Fibroblast of skin of scalp (primary cell): ENCODE measurements at places on chromosomes 3 and 15.
A peak's percentile ranks its signal among the peaks of the same experiment; 100 is the strongest.

DNA sequence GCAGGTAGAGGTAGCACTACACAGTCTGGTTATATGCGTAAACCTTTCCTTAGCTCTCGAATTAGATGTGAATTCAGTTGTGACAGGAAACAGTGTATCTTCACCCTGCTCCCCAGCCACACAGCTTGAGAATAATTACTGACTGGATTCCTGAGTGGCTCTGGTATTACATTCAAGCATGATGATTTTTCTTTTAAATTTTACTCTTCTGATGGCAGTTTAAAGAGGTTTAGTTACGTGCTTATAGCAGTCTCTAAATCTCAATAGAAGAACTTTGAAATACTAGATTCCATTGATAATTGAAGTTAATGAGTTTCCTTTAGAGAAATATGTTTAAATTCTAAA is 98.8 kb downstream of the FNDC3B start:
- no peak for DNase-seq

GRCh38 chr15:84831028-84831427 is 13.9 kb downstream of the ALPK3 start:
- DNase-seq = no peak

GRCh38 chr3:29759411-29760225 is 478.7 kb downstream of the RBMS3 start:
- peak; percentile 51 for DNase-seq

DNA sequence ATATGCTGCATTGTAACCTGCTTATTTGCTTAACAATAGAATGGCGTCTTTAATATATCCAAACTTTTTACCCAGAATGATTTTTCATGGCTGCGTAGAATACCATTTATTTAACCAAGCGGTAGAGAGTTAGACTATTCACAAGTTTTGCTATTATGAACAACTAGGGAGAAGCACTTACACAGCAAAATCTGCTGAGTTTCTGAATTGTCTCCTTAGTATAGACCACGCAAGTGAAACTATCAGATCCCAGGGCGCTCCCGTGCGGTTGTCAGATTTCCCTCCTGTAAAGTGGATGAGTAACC is 12.6 kb upstream of the ADPGK start:
- peak; percentile 28 for DNase-seq

DNA sequence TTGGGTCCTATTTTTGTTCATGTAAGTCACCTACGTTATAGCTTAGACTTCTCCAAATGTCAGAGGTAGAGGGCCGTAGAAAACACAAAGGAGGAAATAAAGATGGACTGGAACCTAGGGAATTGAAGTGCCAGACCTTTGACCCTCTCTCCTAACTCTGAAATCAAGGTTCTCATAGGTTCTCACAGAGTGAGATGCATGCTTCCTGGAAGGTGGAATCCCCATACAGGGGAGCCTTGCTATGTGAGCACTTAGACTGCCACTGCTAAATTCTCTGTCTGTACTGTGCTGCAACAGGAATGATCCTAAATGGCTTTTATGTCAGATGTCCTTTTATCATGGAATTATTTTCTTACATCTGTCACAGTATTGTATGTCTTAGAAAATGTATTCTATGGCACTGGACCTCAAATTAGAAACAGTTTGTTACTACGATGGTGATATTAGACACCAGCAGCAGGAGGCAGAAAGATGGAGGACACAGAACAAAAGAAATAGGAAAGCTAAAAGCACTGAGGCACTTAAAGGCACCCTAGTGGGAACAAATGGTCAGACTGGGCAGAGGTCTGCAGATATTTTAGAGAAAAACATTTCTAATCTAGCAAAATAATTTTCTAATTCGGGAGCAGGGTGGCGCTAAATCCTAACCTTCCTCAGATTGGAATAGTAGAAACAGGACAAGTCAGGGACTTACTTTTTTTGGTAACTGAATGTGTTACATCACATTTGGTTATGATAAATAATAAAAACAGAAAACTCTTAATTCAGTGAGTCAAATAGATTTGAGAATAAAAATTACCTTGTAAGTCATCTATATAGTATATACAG is 60.2 kb upstream of the CDAN1 start:
- DNase-seq = peak; percentile 29

DNA sequence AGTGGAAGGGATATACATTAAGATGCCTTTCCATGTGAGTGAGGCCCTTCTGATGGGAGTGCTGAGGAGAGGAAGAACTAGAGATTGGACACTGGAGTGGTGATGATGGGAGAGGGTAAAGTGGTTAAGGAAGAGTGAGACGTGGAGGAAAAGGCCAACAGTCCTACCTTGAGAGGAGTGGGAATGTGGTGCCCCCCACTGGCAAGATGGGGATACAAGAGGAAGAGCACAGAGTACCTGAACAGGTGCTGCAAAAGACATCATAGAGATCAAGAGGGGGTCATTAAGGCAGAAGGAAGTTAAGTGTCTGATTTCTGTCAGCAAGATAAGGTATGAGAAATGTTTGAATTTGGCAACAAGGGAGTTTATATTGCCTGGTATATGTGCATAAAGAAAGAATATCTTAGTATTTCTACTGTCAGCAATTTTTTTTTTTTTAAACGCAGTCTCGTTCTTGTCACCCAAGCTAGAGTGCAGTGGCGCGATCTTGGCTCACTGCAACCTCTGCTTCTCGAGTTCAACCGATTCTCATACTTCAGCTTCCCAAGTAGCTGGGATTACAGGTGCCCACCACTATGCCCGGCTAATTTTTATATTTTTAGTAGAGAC is 34.0 kb downstream of the ARIH2 start:
- no peak for DNase-seq

- peak; percentile 29 for DNase-seq
Measured at GRCh38 chr3:196968233-196969133, at the start of gene PIGZ. Gene PIGZ, minus strand, starts transcription at chr3:196968833. Its CDS starts 16,802 bp downstream, at chr3:196952031.

DNA sequence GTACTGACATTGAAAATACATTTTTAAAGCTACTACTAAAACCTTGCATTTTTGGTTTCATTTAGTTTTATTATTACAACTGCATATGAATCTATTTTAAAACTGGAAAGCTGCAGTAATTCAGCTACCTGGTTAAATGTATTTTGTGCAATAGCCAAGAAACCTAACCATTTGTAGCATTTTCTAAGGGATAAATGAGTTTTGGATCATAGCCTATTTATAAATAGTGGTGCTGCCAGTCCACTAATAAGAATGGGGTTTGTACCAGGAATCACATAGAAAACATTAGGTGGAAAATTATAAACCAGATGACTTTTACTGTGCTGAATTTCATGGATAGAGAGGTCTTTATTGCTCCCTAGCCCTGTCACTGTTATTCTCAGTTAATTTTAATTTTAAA is 454.7 kb downstream of the DIPK2A start:
- no peak for DNase-seq

GRCh38 chr3:133152056-133152455 is 113.9 kb downstream of the TMEM108 start:
- no peak for DNase-seq

- no peak for DNase-seq
Measured at GRCh38 chr3:138984816-138985215, 21.3 kb downstream of the PRR23A start.

GRCh38 chr3:174859756-174860155 is 622 bp downstream of the NAALADL2 start:
- no peak for DNase-seq

GRCh38 chr3:163132111-163132510 is 1635.5 kb downstream of the OTOL1 start:
- no peak for DNase-seq

DNA sequence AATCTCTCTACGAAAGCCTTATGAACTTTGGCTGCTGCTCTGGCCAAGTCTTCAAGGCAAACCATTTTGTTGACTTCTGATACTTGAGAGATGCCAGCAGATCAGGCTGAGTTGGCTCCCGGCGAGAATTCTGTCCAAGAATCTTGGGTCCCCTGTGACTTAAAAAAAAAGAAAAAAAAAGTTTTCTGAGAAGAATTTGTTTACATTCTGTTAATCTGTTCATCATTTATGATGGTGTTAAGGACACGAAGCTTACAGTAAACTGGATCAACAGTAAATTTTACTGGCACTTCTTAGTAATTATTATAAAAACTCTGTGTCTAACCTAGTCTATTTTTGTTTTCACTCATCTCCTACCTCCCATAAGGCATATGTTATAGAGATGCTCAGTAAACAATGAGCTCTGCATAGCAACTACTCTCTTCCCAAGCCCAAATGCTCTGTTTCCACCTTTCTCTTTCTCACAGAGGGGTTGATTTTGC is 320.9 kb upstream of the RASGRP1 start:
- DNase-seq = peak; percentile 69

- DNase-seq = peak; percentile 46
Measured at GRCh38 chr15:66498501-66499386, 1.2 kb upstream of the SNAPC5 start.

GRCh38 chr15:58049520-58050227 is 15.8 kb downstream of the ALDH1A2 start:
- DNase-seq = no peak

DNA sequence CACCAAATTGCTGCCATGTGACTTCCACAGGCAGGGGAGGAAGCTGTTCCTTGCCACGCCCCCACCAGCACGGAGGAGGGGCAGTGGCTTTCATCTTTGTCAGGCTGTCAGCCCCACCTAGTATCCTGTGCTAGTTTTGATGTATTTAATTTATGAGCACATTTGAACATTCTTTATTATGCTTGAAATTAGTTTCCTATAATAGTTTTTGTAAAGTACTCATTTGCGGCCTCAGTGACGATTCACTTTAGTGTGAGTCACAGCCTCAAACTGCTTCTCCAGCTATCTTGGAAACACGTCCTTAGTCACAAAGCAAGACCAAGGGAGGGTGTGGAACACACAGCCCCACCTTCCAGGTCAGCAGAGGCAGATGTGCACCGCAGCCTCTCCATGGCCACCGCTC is 239.9 kb upstream of the ATP10A start:
- DNase-seq = no peak

GRCh38 chr3:79038057-79038456 is 729.7 kb downstream of the ROBO1 start:
- DNase-seq = no peak
